Stimulated activated memory B cell treated with anti-CD40 and anti-IgM and Interleukin-4, amounts not matched to agents 10 μg/mL and 1 μg/mL and 100 μg/mL, for 72 hours (primary cell): ENCODE measurements at places on chromosomes 5 and 9.

- ATAC-seq, result no peak
These were observed 11.7 kb downstream of the BRINP1 start for GRCh38 chr9:119357336-119358096.

DNA sequence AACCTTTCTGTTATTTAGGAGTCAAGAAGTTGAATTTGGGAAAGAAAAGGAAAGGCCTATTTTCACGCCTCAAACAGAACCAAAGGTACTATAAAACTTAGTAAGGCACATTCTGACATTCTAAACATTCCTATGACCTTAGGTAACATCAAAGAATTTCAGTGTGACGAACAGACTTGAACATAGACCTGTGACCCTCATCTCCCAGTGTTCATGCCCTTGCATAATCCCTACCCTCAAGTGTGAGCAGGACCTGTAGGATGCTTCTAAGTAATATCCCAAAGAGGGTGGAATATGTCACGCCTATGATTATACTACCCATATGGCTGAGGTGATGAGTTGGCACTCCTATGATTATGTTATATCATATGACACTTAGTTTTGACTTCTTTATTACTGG is 540.9 kb downstream of the KIF4B start:
- no peak for ATAC-seq

- no peak for ATAC-seq
These were observed 189.7 kb downstream of the DCP2 start for GRCh38 chr5:113166261-113166660.

DNA sequence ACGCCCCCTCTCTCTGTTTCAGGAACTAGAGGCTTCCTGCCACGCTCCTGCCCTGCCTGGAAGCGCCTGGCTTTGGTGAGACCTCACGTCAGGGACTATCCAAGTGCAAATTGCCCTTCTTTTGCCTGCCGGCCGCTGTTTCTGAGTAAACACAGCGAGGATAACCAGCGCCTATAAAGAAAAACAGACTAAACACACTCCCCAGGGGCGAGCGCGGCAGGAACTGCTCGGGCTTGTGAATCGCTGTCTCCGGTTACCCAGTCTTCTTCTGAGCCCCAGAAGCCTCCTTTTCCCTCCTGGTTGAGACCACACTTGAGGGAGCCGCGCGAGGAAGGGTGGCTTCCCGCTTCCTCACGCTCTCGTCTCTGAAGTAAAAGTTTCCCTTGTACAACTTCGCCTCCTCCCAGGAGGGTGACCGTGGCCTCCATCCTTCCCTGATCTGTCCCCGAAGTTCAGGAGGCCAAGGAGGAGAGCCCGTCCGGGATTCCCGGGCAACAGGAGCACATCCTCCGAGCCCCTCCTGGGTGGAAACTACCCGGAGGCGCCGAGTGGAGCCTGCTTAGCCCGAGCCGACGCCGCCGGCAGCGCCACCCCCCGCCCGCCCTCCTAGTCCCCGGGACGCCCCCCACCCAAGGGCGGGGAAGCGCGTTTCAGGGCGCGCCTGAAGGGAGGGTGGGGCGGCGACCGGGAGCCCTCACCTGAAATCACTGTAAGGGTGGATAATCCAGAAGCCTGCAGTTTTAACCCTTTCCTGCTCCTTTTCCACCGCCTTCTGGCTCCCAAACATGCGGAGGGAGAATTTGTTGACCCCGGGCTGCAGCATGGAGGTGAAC is 993 bp downstream of the HCN1 start:
- ATAC-seq, result no peak

- no peak for ATAC-seq
These were observed 92.5 kb upstream of the ITGA2 start for GRCh38 chr5:52896534-52897237.

DNA sequence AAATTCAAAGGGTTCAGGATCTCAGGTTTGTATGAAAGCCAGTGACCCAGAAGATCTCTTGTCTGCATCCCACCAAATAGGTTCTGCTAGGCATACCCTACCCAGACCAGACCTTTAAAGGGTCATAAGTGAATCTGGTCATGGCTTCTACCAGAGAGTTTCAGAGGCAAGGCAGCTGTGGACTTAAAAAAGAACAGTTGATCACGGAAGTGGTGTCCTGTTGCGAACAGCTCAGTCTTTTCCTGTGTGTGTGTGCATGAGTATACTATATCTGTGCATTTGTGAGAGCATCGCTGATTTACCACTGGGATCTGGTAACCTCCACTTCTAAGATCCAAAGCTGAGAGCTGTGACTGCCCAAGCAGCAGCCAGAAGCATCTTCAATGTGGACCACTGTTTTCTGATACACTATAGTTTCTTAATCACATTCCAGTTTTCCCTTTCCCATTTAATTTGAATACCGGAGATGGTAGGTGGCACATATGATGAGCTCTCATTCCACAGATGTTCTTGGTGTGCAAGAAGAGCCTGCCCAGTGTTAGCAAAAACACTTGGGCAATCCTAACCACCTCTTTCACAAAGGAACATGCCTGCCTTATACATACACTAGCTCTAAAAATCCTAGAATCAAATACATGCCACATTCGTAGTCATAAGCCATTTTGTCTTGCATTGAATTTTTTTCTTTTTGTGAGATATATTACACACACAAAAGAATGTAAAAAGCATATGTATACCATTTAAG is 36.2 kb upstream of the OR2S2 start:
- no peak for ATAC-seq

GRCh38 chr5:131379723-131380122 is 115.9 kb downstream of the CDC42SE2 start:
- peak; percentile 90 for ATAC-seq

DNA sequence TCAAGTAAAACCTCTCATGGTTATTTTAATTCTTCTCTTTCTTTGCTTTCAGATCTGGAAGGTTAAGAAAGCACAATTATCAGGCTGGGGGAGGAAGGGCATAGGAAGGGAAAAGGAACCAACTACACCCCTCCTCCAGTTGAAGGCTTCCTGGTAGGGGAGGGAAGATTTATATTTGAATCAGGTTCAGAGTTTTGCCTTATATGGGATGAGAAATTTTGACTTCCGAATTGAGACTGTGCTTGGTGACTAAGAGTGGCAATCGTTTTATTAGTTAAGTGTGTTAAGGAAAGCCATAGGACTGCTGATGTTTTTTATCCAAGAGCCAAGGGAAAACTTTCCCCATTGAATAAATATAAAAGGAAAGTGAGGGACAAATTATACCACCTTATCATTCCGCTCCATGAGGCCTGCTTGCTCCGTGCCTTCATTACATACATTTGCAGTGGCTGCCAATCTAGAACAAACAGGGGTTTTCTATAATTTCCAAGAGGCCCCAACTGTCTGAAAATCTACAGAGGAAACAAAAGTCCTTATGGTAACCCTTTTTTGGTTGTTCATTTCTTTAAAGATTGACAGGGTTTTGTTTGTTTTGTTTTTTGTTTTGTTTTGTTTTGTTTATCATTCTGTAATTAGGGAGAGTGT is 115.7 kb upstream of the EPB41L4A start:
- ATAC-seq, result no peak

DNA sequence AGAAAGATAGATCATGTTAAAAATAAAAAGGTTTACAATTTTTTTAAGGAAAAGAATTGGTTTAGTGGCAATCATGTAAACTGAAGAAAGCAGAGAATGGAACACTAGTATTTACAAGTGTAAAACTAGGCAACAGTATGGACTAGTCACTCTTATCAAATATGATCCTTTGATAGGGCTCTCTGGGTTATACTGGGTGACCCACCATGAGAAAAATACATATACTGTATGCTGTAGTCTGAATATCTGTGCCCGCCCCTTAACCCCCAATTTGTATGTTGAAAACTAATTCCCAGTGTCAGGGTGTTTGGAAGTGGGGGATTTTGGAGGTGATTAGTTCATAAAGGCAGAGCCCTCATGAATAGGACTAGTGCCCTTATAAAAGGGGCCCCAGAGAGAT is 236.8 kb upstream of the TARS1 start:
- ATAC-seq, result no peak

DNA sequence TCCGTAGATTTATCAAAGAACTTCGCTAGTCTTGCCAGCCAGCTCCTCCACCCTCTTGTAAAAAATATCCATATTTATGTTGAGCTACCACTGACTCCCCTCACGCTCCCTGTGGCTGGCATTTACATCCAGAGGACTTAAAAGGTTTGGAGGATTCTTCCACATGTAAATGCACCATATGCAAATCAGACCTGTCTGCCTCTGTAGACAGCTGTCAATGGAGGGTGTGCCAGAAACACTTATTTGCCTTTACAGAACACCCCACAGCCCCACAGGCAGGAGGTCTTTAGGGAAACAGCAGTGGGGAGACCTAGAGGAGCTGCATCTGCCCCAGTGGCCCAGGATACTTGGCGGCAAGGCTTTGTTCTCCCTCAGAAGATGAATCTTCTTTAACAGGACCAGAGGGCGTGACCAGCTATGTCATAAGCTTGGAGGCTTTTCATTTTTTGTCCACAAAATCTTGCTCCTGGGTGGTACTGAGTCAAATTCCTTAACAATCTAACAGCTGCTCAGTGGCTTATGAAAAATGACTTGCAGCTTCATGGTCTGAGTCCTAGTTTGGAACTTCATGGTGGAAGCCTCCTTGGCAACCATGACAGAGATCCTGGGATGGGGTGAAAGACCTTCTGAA is 535.8 kb downstream of the EBF1 start:
- no peak for ATAC-seq

DNA sequence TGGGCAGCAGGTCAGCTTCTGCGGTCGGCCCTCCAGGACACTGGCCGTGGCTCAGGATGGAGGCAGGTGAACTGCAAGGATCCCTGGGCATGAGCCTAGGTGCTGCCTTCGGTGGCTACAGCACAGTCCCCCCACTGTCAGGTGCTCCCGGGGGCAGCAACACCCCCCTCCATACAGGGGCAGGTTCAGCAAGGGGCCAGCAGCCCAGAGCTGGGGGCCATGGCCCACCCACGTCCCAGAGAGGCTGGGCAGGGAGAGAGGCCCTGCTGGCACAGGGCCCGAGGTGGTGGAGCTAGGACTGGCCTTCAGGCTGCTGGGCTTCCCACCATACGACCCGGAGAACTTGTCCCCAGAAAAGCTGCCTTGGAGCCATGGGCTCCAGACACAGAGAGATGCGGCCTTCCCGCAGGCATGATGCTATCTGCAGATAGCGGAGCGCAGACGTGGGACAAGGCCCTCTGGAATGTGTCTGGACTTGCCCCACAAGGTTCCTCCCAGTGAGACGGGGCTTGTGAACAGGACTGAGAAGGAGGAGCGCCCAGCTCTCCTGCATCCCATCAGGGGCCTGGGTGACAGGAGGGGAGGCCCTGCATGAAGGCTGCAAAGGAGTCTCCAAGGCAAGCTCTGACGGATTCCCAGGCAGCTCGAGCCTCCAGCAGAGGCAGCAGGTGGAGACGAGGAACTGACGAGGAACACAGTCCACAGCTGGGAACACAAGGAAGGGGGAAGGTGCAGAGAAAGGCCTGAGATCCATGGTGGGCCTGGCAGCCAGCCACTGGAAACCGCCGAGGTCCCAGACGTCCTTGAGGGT is 111.1 kb downstream of the VAV2 start:
- ATAC-seq, result no peak

DNA sequence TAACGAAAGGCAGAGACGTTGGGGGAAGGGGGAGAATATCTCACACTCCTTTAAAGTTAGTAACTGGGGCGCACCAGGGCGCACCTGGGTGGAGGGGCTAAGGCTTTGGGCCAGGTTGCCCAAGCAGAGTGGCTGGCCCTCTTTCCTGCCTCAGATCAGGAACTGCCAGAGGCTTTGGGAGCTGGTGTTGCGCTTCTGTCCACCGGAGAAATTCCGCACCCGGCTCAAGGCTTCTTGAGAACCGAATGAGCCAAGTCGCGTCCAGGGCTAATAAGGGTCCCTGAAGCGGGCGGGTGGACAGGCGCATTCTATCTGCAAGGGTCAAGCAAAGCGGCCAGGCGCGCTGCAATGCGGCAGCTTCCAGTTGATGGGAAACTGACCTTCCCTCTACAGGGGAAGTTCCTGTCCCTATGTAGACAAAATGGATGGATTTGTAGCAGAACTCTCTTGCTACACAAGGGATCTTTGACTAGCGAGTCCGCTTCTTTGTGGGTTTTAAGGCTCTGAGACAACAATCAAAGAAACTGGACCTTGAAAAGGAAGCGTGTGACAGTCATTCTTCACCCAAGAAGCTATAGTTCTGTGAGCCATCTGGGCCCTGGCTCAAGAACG is 5.5 kb downstream of the PAX5 start:
- no peak for ATAC-seq

DNA sequence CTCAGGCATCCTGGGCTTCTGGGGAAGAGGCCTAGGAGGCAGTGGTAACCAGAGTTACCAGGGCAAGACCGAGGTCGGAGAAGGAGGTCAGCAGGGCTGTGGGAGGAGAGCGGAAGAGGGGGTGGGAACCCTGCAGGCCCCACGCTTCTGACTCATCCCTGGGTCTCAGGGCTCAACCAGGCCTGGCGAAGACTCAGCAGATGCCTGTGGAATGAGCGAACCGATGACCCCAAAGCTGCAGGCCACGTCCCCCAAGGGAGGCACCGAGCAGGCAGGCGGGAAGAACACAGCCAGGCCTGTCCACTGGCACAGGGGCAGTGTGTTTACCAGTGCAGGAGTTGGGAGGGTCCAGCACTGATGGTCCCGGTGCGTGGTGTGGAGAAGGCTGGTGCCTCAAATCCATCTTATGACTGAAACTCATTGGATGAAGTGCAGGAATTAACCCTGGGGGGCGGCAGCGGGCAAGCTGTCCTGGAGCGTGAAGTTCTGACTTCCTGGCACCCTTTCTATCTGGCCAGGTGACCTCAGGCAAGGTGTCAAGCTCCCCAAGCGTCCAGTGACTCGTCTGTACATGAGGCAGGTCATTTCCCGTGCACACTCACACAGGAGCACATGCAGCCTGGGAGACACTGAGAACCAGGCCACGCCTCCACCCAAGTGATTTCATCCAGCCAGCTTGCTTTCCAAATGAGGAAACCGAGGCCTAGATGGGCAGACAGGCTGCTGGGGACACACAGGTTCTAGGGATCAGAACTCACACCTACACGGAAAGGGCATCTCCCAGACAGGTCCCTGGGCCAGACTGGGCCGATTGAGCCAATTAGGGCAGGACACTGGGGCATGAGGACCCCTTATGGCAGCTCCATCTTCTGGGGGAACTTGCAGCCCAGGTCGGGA is 69.1 kb downstream of the ADAMTS2 start:
- ATAC-seq, result no peak

DNA sequence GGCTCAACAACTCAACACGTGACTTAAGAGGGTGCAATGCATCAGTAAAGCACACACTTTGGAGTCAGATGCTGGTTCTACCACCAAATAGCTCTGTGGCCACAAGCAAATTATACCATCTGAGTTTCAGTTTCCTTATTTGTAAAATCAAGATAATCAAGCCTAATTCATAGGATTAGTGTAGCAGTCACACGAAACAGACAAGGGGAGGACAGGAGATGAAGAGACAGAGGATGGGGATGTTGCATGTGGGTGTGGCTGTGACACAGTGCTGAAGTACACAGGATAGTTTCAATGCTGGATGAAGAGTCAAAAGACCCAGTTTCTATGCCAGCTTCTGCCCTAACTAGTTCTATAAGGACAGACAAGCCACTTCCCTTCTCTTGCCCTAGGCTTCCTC is 60.2 kb downstream of the SPOCK1 start:
- no peak for ATAC-seq
